ENCODE measurements at places on chromosomes 13 and 19.

DNA sequence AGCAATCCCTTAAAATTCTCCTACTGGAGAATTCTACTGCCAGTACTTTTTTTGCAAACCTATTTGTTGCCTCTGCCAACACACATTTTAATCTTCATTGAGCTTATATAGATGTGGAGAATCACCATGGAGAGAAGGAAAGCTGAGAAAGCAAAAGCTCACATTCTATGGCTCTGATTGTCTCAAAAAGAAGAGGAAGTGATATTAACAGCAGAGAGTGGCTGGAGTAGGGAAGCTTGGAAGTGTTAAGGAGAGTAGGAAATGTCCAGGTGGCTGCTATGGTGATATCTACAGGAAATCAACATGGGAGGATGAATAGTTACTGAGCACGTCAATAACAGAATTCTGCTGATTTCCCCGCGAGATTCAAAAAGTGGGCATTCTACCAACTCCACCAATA, 78.8 kb upstream of the TDRD3 start:
- no peak for DNase-seq

- no peak for DNase-seq
Observed at GRCh38 chr19:4939466-4939865, 29.4 kb upstream of the KDM4B start.

DNA sequence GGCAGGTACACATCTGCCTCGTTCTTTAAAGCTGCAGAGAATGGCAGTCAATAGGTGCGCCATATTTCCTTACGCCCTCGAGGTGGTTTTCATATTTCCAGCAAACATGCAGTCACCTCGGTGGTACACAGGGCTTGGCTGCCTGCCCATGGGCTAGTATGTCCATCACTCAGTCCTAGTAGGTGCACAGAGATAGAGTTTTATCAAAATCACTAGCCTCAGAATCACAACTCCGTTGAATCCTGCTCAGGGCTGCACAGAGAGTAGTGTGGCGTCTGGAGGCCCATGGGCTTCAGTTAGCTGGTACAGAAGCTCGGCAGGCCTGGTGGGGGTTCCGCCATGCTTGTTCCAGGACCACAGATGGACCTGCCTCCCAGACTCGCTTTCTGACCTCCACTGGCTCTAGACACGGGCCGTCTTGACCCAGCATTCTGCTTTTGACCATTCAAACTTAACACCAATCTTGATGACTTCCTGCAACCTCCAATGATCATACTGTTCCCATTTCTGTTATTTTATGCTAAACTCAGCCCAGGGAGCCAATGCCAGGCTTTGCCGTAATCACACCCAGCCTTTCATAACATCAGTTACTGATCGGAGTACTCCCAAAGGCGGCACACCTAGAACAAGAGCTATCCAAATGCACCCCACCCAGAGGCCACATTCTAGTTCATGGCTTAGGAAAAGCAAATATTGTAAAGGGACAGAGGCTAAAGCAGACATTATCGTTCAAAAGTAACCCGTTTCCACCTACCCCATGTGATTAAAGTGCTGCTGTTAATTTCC, 120.4 kb downstream of the RAB20 start:
- DNase-seq, result no peak

GRCh38 chr13:34048652-34049051, 230.7 kb downstream of the RFC3 start:
- DNase-seq, result no peak

DNA sequence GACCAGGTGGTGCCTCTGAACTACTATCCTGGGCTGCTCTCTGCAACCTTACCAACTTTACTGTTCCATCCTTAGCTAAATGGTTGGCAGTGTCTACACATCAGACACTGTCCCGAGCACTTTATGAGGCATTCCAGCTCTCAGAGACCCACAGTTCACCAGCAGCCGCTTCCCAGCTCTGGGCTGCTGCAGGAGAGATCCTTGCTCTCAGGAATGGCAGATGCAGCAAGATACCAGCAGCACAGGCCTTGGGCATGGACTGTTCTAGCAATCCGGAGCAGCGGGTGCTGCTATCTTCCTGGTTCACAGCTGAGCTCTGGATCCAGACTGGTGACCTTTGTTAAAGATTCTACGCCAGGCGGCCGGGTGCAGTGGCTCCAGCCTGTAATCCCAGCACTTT, 3.3 kb upstream of the LPAR2 start:
- DNase-seq, result no peak

DNA sequence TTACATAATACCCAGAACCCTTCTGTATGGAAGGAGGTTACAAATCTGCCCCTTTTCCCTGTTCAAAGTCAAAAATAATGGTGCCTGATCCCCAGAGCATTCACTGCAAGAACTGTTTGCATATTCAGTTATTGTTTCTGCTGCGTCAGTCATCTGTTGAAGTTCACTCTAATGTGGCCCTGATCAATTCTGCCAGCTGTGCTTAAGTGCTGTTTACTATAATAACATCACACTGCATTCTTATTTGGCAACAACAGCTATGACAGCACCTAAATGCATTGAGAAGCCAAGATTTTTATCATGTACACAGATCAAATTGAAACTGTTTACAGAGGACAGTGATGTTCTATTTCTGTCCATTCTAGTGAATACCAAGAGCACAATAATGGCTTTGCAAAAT, 115.9 kb downstream of the DACH1 start:
- no peak for DNase-seq

DNA sequence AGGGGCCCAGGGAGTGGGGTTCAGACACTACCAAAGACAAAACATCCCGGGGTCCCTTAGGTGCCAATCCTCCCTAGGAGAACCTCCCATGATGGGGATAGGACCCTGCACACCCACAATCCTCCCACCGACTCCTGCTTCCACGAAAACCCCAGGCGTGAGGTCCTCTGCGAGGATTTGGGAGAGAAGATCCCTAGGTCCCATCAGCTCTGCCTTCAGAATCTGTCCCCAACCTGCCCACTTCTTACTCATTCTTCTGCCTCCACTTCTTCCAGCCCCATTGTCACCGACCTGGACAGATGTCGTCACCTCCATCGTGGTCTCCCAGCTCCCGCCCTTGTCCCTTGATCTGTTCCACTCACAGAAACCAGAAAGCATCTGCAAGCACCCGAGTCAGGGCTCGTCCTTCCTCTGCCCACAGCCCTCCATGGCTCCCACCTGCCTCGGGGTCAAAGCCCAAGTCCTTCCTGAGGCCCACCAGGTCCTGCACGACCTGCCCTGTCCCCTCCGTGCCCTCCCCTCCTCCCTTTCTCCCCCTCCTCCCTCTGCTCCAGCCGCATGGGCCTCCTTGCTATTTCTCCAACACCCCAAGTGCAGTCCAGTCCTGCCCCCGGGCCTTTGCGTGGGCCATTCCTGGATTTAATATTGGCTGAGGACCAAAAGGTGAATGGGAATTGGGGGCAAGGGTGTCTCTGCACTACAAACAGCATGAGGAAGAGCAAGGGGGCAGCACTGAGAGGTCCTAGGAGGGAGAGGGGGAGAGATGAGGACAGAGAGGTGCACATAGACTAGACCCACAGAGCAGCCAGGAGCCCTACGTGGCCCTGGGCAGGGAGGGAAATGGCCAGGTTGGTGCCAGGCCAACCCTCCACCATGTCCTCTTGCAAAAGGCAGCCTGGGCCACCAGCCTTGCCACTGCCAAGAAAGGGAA, 51.3 kb downstream of the PTPRS start:
- no peak for DNase-seq

DNA sequence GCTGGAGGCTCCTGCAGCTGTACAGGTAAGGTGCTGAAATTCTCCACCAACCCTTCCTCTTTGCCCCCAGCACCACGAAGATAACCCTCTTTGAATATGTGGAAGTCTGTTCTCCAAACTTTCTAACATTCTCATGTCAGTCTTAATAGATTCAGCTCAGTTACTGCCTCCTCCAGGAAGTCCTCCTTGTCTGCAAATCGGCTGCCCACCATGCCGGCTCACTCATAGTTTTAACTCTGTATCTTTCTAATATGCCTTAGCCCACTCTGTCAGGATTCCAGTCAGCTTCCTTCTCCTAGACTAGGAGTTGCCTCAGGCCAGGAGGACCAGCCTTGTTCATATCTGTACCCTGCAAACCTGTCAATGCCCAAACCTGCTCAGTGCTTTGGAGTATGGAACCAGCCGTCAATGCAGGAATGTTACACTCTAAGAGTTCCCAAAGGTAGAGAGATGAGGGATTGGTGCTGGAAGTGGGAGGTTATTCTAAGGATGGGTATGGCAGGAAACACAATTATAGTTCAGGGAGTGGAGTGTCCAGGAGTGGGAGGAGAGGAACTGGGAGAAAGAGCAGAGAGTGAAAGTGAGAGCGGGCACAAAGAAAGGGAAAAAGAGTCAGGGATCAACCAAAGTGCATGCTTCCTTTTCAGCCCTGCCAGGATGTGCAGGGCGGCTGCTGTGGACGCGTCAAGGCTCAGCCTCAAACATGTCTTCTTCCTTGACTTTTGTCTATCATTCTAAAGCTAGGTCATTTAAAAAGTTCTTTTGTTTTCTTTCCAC, 38.0 kb upstream of the ALOX5AP start:
- DNase-seq, result no peak

GRCh38 chr19:28497137-28497536, 715.8 kb downstream of the UQCRFS1 start:
- peak; percentile 58 for DNase-seq

GRCh38 chr13:72842991-72843390, 61.1 kb downstream of the PIBF1 start:
- no peak for DNase-seq

DNA sequence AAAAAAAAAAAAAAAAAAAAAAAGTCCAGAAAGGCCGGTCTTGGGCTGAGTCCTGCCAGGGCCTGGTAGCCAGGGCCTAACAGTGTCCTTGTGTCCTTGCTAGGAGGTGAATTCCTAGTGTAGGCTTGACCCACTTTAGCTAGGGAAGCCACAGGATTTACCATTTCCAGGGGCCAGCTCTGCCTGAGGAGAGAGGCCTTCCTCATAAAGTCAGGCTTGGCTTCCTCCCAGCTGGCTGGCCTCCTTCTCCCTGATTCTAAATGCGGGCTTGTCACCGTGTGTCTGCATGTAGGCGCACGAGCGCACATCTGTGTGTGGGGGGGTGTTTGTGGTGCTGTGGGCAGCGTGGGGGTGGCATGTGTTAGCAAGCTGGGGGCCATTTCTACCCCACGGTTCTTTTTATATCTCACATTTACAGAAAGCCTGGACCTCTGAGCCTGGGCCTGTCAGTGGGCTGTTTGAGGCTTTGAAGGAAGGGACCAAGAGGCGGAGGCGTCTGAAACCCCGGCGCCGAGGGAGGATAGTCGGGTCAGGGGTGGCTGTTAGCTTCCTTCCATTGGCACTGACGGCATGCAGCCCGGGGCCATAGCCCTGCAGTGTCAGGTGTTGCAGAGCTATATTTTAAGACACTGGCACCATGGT, 31.7 kb downstream of the IER2 start:
- peak; percentile 68 for DNase-seq

All from fibroblast of upper back skin (primary cell).